ENCODE measurements at places on chromosomes 2 and 18.

DNA sequence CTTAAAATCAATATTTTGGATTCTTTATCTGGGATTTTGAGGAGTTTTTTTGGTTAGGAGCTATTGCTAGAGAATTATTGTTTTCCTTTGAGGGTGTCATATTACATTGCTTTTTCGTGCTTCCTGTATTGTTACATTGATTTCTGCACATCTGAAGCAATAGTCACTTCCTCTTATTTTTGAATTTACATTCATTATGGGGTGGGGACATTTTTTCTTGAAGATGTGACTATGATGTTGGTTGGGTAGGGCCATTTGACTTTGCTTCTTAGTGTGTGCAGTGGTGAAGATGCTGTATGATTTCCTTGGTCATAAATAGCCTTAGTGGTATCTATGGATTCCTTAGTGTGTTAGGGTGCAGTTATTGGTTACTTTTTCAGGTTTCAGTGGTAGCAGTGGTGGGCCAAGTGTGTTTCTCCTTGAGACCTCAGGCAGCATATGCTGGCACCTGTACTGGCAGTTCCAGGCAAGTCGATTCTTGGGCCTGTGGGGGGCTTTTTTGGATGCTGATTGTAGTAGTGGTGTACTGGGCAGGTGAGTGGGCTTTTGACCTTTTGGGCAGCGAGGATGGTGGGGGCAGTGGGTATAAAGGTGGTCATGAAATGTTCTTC, 61.8 kb downstream of the ARHGAP25 start:
- no peak for DNase-seq

DNA sequence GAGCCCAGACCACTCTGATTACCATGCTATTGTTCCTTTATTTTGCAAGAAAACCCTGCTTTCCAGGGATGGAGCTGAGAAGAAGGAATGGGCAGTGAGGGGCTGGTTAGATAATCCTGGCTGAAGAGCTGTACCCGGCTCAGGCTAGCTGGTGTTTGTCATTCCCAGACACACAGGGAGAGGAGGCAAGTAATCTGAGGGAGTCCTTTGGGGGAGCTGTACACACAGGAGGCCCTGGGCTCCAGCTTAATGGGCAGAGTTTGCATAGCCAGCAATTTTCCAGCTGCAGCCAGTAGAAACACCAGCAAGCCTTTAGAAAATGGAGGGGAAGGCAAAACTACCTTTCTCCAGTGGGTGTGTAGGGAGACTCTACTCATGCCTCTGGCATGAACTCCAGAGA, 259.3 kb downstream of the SOX11 start:
- DNase-seq: no peak

DNA sequence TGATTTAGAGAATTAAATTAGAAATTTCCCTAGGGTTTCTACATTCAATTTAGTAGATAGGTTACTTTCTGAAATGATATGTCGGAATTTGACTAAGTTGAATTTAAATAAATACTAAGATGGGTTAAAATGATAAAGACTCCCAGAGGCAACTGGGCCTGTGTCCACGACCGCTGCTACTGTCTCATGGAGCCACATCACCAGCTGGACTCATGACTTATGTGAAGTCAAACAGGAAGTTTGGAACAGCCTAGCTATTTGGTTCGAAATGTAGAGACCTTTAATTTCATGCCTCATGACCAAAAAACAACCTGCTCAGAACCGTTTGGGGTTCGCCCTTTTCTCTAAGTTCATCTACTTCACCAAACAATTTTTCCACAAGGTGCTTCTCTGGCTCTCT, 22.2 kb downstream of the GRHL1 start:
- DNase-seq: no peak

GRCh38 chr2:236679884-236680860, 110.5 kb downstream of the ACKR3 start:
- no peak for DNase-seq

- no peak for DNase-seq
These were observed 733.2 kb upstream of the PKDCC start for GRCh38 chr2:41314511-41315070.

DNA sequence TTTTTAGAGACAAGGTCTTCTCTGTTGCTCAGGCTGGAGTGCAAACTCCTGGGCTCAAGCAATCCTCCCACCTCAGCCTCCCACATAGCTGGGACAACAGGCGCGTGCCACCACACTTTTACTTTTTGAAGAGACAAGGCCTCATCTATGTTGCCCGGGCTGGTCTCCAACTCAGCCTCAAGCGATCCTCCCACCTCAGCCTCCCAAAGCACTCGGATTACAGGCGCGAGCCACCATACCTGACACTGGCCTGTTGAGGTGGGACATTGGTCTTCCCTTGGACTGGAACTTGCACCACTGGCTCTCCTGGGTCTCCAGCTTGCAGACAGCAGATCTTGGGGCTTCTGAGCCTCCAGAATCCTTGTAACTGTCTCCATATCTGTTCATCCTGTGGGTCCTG, 75.6 kb downstream of the NDUFA10 start:
- no peak for DNase-seq

DNA sequence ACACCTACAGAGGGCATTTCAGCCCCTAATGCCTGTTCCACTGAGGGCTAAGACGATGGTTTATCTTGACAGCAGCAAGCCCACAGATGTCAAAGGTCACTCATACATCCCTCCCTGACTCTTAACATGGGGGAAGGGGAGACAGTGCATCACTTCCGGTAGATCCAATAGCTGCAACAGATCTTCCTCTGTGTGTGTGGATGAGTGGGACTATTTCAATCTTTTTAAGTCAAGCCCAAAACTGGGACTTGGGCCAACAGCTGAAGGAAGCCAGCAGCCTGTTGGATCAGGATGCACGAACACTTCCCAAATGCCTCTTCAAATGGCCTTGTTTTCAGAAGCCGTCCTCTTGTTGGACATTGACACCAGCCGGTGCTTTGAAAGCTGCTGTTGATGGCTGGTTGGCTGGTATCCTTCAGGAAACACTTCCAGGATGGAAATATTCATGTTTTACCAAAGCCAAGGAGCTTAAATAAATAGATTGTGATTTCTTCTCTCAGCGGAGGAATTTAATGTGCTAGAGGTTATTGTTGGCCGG, 59.2 kb downstream of the IL1R2 start:
- DNase-seq: no peak
